ENCODE measurements at places on chromosomes 11 and 22.

GRCh38 chr22:39012533-39013511 lies 1.2 kb upstream of the APOBEC3C start:
- no peak for DNase-seq

DNA sequence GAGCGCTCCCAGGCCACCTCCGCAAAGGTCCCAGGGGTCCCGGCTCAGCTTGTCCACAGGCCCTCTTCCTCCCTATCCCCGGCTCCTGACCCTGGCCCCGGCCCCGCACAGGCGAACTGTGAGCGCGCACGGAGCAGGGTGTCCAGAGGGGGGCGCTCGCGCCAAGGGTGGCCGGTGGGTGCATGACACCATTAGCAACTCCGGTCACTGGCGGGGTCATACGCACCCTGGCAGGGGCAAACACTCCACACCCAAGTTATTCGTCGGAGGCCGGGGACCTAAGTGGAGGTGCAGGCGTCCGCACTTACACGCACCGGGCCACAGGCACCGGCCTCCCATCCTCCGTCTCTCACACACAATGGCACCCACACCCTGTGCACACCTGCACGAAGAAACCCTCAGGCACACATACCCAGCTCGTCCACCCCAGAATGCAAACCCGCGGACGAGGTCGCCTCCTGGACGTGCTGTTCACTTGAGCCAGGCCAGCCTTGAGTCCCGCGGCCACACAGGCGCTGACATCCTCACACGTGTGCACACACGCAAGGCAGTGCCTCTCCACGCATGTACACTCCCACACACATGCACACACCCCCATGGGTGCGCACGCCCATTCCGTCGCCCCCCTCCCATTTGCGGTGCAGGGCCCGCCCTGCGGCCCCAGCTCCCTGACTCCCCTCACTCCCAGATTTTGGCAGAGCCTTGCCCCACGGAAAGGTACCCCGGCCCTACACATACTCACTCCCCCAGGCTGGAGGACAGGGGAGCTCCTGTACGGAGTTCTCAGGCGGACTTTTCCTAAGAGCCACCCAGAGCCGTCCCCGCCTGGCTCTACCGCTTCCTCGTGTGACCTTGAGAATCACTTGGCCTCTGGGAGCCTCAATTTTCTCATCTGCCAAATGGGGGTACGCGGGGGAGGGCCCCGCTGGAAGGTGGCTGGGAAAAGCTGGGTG lies at the start of gene RASGRP2:
Gene RASGRP2, minus strand, starts transcription at position 552 of the 953 bp plus-strand sequence. CDS start 1,276 bp downstream, outside the sequence.
- DNase-seq, result no peak

GRCh38 chr11:19639603-19640105 lies 73.0 kb upstream of the NAV2 start:
- no peak for DNase-seq

DNA sequence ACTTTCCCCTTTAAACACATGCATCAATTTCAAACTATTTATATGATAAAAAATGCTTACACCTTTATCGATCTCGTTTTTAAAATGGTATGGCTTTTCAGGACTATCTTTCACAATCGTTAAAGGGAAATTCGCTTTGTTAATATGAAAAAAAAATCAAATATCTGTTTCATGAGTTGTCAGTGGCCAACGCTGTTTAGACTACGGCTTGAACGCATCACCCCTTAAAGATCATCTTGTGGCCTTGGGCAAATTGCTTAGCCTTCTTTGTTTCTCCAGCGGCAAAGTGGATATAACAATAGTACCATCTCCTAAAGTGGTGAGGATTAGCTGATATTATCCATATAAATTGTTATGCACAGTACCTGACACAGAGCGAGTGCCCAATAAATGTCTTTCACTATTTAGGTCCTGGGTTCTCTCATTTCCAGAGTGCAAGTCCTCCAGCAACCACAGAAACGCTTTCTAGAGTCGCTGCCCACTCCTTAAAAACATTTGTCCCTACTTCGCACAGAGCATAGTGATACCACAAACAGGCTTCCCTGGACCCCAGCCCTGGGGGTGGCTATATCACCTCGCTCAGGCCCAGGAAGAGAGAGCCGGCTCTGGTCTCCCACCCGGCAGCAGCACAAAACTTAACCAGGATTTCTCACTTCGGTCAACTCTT lies 904 bp downstream of the SLC35F2 start:
- no peak for DNase-seq

DNA sequence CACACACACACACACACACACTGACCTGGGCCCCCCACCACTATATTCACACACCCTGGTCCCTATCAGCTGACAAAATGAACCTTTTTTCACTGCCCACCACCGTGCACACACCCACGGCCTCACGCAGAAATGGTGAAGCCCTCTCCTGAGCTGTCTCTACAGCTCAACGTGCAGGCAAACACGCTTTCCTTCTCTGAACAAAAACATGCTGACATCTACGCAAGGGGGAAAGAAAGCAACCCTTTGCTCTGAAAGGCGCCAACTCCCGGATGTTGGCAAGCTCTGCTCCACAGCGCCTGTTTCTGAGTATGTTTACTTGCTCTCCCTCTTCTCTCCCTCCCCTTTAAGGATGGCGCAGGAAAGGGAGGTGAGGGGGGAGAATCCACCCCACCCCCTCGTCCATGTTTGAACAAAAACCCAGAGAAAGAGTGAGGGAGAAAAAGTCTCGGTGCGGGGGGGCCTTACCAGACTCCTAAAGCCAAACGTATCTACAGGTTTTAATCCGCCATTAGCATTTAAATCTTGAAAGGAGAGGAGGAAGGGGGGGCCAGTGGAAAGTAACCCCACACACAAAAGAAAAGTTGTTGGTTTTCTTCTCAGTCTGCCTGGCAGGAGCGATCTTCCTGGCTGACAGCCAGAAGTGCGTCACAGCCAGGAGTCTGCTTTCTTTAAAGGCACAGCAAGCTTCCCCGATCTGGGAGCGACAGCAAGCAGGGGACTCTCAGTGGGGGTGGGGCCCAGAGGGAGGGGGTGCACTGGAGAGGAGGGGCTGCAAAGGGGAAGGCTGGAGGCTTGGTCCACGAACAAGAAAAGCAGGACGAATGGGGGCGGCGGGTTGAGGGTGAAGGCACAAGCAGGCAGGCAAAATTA lies 39.6 kb downstream of the NUMA1 start:
- peak; percentile 79 for DNase-seq
